NCI-H1105 (cell line): ENCODE measurements at places on chromosomes 12 and 14.

DNA sequence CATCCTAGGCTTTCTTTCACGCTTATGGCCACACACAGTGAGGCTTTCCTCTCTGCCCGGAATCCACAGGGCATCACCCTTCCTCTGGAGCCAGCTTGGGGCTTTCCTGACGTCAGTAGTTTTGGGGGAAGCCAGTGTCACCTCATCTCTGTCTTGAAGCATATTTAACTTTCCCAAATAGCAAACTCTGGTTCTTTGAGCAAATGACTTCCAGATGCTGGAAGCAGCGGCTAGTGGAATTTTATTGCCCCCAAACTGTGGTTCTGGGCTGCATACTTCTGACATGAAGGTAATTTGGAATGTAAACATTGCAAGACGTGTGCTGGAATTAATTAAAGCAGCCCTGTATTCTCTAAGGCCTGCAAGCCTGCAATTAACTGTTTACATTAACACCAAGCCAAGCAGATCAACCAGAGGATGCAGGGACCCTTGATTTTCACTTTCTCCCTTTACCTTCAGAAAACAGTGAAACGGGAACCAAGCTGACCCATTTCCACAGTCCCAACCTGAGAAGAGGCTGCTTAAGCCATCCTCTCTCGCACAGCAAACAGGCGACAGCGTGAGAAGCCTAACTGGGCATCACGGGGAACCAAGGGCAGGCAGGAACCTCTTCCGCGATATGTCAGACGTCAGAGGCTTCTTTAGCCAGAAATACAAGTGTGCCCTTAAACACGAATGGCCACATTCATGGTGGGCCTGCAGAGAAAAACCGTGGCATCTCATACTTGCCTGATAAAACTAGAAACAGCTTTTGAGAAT, 258.4 kb downstream of the CACNA1C start:
- no peak for DNase-seq

DNA sequence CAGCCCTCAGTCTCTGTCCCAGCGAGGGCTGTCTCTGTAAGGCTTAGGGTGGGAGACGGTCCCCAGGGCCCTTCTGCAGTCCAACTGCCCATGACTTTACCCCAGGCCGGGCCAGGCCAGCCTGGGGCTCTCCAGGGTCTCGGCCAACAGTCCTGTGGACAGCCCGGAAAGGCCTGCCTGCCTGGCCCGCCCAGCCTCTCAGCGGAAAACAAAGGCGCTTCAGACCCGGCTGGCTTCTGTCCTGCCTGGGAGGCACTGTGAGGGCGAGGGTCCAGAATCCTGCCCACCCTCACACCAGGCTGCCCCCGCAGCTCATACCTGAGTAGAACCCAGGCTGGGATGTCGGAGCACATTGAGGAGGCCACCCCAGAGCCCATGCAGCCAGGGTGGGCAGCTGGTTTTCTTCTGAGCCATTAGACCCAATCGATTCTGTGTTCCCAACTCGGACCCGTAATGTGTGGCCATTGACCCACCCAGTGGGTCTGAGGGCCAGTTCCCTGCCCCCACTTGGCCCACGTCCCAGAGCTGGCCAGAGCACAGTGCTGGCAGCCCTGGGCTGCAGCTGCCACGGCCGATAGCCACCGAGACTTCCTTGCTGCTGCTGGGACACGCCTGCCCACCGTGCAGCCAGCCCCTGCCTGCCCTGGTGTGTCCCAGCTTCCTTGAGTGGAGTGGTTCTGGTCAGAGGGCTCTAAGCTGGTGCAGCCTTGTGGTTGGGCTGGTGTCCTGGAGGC, 1.6 kb downstream of the CRIP2 start:
- DNase-seq = no peak

DNA sequence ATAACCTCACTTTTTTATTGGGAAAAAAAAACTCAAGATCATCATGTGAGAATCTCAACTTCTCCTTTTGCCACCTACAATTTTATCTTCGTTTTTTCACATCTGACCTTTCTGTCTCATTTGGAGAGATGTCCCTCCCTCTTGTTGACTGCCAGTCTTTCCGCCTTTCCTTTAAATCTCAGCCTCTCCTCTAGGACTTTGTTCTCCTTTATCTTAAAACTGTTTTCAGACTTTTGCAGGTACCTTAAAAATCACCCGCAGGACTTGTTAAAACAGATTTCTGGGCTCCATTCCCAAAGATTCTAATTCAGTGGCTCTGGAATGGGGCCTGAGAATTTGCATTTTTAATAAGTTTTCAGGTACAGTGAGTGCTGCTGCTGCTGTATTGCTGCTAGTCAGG, 223.2 kb downstream of the NTF3 start:
- no peak for DNase-seq

GRCh38 chr12:19120795-19121194, 8.7 kb upstream of the PLEKHA5 start:
- no peak for DNase-seq

- no peak for DNase-seq
These were observed 41.0 kb upstream of the CCDC91 start for GRCh38 chr12:28149279-28149678.

GRCh38 chr12:106307181-106307580, 4.6 kb downstream of the TCP11L2 start:
- DNase-seq = no peak

DNA sequence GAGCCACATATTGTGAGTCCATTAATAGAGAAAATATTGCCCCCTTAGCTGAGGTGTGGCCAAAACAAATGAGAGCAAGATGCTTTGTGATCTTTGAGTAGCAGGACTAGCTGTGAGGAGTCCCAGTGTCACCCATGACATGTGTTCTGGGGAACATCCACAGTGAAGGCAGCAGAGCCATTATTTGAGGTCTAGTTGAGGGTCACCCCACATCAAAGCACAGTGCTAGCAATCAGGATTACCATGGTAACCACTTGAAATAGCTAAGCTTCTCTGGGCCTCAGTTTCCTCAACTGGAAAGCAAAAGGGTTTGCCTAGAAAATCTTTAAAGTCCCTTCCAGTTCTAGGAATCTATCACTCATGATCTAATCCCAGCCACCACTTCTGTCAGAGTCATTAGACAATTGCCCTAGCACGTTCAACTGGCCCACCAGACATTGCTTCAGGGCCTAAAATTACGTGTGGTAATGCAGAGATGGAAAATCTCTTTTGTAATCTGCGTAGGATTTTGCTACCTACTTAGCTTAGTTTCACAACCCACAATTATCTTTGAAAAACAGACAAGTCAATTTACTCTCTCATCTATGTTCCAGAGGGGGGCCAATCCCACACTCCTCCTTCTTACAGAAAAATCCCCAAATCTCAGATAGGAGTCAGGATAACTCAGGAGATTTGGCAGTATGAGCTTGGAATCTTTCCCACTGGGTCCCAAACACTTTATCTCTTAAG, 251.2 kb upstream of the EGLN3 start:
- no peak for DNase-seq

DNA sequence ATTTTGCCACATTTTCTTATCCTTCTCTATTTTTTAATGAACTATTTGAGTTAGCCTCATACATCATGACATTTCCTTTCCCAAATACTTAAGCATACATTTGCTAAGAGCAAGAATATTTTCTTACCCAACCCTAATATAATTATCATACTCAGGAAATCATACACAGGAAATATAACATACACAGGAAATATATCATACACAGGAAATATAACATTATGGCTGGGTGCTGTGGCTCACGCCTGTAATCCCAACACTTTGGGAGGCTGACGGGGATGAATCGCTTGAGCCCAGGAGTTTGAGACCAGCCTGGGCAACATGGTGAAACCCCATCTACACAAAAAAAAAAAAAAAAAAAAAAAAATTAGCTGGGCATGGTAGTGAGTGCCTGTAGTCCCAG, 4.9 kb downstream of the NCKAP1L start:
- DNase-seq = no peak

GRCh38 chr12:2380946-2381345, 328.2 kb downstream of the CACNA1C start:
- no peak for DNase-seq

DNA sequence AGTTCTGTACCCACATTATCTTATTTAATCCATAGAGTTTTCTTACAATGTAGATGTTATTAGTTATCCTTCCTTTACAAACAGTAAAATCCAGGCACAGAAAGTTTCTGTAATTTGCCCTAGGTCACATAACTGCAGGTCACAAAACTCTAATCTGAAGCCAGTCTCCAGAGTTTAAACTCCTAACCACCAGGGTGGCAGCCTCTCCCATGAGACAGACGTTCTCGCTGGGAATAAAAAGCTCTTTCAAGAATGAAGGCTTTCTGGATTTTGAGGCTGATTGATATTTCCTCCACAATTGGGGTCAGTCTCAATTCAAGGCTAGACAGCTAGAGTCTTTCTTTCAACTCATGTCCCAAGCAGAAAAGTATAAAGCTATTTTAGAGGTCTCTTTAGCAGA, 95.8 kb upstream of the PLEKHG7 start:
- no peak for DNase-seq

GRCh38 chr12:539540-540310, 80.0 kb downstream of the B4GALNT3 start:
- no peak for DNase-seq

DNA sequence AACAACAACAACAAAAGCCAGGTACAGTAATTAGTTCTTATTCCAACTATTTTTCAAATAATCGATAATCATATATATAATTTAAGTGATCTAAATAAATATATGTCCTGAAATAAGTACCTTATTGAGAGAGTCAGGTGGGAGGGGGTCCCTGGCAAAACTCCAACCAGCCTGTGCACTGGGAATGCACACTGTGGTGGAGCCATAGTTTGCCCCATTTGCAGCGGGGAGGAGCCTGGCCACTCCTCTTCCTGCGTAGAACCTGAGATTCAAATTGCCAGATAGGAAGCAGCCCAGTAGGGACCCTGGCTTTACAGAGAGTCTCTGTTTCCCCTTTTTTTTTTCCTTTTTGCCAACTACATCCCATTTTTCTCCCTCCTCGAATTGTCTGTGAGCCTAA, 26.4 kb downstream of the CPNE8 start:
- DNase-seq = no peak

DNA sequence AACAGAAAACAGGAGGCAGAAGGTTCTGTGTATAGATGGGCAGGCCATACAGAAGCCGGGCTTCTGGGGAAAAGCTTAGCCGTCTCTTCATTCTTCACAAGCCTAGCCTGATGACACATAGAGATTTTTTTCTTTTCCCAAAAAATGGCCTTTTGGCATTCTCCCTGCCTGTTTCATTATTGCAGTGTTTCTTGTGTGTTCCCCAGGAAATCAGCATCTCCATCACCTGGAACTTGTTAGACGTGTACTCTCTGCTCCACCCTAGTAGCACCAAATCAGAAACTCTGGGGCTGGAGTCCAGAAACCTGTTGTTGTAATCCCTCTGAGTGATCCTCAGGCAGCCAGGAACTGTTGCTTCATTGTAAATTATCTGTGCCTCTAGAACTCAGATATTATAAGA, 388.1 kb downstream of the CCDC91 start:
- no peak for DNase-seq

DNA sequence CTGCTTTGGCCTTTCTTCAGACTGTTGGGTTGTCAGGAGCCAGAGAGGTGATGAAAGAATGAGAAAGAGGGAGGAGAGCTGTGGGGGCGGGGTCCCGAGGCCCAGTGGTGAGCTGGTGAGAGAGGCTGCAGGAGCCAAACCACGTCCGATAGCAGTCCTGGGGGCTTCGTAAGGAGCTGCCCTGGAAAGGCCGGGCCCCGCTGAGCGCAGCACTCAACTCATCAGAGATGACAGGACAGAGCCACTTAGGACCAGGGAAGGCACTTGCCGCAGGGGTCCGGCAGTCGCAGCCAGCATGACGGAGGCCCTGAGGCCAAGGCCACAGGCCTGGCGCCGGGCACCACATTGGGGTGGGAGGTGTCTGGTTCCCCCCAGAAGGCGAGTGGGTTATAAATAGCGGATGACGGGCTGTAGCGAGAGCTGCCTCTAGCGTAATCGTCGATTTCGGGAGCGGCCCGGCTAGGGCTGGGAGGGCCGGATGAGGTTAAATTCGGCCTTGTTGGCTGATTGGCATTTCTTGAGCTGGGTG, 179.0 kb downstream of the TSPAN9 start:
- DNase-seq = no peak

DNA sequence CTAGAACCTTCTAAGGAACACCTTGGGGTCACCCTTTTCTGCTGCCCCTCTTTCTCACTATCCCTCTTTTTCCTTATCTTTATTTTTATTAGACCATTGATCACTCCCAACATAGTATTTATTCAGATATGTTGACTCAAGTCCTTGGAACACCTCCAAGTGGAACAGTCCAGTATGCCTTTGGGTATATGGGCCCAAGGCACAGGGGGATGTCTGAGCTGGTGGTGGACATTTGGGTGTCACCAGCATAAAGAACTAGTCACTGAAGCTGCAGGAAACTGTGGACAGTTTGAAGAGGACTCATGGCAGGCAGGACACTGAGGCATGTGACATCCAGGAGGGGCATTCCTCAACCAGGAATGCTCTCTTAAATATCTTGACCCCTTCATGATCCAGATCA, 105.6 kb downstream of the VEZT start:
- DNase-seq = no peak
